Naive thymus-derived CD8-positive, alpha-beta T cell (primary cell): ENCODE measurements at places on chromosomes 2 and 18.

GRCh38 chr2:111121828-111122630, 1.3 kb downstream of the BCL2L11 start:
- DNase-seq: peak; percentile 65

- no peak for DNase-seq
These were observed 10.0 kb downstream of the FHOD3 start for GRCh38 chr18:36307513-36307912.

DNA sequence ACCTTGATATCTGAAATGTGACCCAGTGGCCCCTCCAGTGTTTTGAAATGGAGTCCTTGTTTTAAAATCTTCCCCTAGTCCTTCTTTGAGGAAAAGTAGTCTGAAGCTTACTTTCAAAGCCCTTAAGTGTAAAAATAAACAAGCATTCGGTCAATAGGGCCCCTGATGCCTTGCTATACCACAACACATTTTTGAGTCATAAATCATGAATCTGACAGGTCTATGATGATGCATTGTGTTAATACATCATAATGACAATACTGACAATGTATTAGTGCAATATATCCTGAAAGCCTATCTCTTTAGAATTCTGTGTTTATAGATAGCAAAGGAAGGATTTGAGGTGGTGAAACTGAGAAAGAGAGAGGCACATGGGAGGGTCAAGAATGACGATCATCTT, 464.2 kb downstream of the MEIS1 start:
- DNase-seq: no peak

DNA sequence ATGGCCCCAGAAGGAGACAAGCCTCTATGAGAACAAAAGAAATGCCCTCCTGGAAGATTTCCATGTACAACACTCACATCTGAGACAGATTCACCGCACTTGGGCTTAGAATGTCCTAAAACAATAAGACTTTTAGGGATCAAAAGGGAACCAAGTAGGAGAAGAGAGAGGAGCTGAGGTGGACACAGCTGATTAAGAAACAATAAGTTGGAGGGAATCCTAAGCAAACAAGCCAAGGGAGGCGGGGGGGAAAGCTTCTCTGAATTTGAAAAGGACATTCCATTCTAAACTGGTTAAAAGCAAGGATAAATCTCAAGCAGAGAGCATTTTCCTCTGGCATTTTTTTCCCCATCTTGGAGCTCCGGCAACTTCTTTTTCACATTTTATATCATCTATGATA, 9.9 kb downstream of the ACVR1 start:
- no peak for DNase-seq

DNA sequence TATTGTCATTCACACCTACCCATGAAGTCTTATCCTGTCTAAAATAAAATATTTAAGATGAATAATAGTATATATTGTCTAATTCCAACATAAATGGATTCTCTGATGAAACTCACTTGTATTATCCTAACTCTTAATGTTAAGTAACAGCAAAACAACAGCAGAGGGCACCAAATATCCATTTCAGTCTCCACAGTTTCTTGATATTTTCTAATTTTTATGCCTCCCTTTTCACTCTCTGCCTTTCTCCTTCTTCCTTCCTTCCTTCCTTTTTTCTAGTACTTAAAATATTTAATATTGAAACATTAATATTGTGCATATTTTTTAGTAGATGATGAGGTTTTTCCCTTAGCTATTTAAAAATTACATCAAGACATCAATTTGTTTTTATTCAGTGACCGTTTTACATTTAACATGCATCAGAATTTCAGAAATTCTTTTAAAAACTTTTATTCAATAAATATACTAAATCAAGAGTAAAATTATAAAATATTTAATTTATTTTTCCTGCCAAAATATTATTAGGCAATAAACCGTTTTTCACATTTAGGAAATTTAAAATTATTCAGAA, 97.6 kb downstream of the WDR7 start:
- peak; percentile 31 for DNase-seq

DNA sequence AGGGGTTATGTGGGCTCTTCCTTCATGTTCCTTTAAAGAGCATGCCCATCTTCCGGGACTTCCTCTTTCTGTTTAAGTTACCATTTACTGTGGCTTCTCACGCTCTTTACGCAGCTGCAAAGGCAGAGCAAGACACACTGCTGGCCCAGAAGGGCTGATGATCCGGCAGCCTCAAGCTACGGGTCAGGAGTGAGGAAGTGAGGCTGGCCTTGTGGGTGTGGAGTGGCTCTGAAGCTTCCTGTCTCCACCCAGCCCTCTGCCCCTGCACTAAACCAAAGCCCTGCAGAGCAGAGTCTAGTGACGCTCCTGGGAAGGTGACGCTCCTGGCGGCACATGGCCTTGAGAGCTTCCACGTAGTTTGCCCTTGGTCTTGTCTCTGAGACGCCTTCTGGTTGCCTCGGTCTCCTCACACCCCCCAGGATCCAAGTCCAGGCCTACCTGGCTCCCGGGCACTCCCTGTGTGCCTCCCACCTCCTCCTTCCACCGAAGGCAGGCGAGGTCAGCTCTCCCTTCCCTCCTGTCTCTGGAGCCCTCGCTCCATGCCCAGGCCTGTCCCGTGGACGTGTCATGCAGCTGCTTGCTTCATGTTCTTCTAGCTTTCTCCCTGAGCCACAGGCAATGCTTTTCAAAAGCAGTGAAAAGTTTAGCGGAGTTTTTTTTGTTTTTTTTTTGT, 50.3 kb downstream of the ARL4C start:
- DNase-seq: peak; percentile 91

DNA sequence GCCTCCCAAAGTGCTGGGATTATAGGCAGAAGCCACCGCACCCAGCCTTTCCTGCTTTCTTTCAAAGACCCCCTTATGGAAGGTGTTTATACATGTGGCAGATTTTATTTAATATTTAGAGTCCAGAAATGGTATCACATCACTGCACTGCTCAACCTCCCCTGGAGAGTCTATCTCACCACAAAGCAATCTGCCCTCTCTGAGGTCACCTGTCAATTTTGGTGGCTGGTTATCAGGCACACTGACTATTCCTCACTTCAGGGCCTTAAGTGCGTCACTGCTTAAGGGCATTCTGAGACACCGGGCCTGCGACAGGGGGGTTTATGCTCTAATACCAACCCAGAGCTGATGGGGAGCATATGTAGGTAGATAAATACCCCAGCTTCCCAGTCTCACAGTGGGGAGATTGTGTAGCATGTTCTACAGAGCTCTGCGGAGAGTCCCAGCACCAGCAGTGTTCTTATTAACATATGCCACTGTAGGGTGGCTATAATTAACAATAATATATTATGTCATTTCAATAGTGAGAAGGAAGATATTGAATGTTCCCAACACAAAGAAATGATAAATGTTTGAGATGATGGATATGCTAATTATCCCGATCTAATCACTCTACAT, 42.7 kb upstream of the ZDBF2 start:
- no peak for DNase-seq

DNA sequence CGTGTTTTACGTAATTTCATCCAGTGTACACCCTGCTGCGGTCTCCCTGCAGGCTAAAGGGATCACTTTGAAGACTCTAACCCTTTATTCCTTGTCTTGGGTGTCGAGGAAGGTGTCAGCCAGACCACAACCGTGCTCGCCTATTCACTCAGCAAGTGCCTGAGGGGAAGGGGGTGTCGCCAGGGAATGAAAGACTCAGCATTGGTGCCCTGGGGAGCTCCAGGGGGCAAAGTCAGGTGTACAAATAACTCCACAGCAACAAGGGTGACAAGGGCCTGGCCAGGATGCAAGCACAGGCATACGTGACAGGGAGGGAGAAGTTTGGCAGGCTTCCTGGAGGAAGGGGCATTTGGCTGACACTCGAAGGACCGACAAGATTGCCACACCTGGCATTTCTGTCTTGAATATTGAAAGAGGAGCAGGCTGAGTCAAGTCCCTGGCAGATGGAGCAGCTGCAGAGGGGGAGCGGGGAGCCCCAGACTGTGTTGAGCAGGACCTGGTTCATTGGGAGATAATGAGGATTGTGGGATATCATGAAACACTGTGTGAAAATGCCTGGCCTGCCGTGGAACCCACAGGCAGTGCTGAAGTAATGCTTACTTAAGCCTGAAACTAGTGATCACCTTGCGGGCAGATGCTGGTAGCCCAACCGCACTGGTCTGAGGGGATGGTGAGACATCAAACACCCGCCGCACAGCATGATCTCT, 93.9 kb downstream of the RHOB start:
- DNase-seq: peak; percentile 56

GRCh38 chr18:12287131-12287681, 20.8 kb upstream of the TUBB6 start:
- no peak for DNase-seq

DNA sequence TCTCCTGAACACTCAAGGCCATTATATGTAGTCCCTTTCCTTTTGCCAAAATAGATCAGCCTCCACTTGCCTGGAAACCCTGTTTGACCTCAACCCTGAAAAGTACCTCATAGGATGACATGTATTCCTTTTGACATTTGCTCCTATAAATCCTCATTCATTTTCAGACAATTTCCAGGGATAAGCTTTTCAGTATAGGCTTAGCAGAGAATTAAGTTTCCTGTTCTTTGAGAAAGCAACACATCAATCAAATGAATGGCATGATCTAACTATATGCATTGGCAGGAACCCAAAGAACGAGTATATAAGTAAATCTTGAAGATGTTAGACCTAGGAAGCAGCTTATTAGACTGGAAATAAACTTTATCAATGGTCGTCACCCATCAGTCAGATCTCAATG, 483.0 kb downstream of the CCDC85A start:
- no peak for DNase-seq

- DNase-seq: no peak
These were observed 489.4 kb downstream of the LRP1B start for GRCh38 chr2:141641462-141641861.

GRCh38 chr2:105567996-105568494, 169.2 kb upstream of the FHL2 start:
- DNase-seq: peak; percentile 31

DNA sequence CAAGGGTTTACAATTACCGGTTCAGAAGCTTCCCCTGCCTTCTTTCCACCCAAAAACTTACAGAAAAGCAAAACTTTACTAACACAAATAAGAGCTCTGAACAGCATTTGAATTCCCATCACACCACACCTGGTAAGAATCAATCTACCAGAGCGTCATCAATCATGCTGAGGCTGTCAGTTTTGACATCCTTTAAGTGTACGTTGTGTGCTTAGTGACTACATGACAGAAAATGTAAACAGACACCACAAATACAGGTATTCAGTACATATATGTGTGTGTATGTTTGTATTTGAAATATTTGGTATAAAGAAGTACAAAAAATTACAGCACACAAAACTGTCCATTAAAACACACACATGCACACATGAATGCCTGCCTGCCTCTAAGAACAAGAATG, 523.5 kb downstream of the TMEM182 start:
- no peak for DNase-seq

GRCh38 chr2:45024600-45025291, 15.5 kb upstream of the SIX2 start:
- DNase-seq: no peak

GRCh38 chr18:35335866-35336265, 8.4 kb downstream of the ZNF24 start:
- DNase-seq: no peak

- DNase-seq: no peak
These were observed 55.5 kb downstream of the CRACDL start for GRCh38 chr2:98880266-98881152.

DNA sequence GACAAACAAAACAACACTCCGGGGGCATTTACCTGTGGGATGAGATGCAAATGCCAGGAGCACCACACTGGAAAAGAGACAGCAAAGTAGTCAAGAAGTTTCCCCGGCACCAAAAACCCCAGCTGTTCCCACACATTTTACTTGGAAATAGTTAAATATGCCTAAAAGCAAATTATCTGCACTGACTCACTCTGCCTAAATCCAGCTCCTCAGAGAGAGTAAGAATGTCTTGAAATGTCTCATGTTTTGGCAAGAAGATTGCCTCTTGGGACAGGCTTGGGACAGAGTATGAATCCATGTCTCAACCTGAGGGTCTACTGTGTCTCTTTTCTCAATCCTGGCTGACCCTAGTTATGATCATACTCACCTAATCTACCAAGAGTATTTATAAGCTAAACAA, 87.5 kb upstream of the RIOK3 start:
- no peak for DNase-seq

GRCh38 chr2:203973676-203974075, 37.1 kb downstream of the ICOS start:
- no peak for DNase-seq

GRCh38 chr2:54560146-54560881, 104.2 kb downstream of the SPTBN1 start:
- no peak for DNase-seq

DNA sequence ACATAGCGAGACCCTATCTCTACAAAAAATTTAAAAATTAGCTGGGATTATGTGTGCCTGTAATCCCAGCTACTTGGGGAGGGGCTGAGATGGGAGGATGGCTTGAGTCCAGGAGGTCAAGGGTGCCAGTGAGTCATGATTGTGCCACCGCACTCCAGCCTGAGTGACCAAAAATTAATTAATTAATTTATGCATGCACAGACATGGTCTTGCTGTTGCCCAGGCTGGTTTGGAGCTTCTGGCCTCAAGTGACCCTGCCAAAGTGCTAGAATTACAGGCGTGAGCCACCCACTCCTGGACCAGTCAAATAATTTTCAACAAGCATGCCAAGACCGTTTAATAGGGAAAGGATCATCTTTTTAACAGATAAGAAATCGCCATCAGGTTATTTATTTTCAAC, 57.7 kb upstream of the TFCP2L1 start:
- no peak for DNase-seq

GRCh38 chr18:10391506-10391905, 62.9 kb upstream of the APCDD1 start:
- no peak for DNase-seq

GRCh38 chr18:55439056-55439455, 148.9 kb downstream of the TCF4 start:
- no peak for DNase-seq

DNA sequence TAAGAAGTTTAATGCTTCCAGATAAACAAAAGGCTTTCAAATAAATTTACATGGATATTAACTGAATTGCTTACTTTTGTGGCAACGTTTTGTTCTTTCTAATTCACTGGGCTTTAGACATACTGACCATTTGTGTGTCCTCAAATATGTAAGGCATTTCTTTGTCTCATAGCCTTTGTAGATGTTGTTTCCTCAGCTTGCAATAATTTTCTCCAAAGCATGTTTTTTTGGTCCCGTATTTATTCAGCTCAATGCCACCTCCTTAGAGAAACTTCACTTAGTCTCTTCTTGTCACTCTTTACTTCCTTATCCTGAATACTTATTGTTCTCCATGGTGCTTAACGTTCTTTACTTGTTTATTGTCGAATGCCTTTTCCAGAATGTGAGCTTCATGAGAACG, 98.5 kb downstream of the NUP35 start:
- no peak for DNase-seq
